Fibroblast of skin of abdomen (primary cell): ENCODE measurements at places on chromosomes 13 and 19.

DNA sequence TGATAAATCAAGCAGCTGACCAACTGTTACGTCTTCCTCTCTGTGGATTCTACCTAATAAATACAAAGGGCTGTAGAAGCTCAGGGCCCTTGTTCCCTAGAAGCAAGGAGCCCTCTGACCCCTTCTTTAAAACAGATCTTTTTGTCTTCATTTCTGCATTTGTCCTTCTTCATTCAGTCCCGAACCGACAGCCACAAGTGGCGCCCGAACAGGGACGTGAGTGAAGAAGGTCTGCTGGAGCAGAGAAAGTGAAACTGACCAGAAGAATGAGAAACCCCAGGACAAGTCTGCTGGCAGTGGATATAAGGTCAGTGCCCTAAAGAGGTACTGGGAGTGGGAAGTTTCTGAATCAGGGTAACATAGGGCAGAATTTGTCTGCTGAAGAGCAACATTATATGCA lies 13.1 kb downstream of the ZNF773 start:
- peak; percentile 26 for DNase-seq

GRCh38 chr13:32036126-32036695 lies 4.6 kb downstream of the FRY start:
- no peak for DNase-seq

DNA sequence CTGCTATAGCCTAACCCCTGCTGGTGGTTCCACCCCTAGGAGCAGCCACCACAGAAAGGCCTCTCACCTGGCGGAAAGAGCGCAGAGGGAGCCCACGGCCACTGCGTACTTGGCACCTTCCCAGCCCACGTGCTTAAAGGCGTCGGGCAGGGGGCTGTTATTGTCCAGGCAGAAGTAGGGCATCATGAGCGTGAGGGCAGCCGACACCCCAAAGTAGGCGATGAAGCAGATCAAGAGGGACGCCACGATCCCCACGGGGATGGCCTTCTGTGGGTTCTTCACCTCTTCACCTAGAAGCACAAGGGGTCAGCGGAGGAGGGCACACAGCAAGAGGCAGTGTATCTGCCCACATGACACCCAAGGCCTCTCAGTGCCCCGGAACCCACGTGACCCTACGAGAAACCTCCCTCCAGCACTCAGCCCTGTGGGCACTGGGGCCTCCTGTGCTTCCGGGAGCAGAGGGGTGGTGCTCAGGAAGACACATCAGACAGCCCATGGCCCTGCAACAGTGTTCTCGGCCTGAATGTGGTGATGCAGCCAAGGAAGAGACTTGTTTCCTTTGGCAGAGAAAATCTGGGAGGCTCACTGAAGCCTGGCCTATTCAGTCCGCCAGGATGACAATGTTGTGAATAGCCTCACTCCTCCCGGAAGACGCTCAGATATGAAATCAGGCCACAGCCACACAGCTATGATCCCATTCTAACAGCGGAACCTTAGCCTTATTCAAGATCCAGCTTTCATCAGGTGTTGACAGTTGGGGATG lies 72.1 kb downstream of the SLC7A1 start:
- peak; percentile 60 for DNase-seq

GRCh38 chr13:58495668-58496067 lies 864.1 kb downstream of the PCDH17 start:
- no peak for DNase-seq

- no peak for DNase-seq
Observed at GRCh38 chr13:92972751-92973150, 253.9 kb upstream of the GPC6 start.

DNA sequence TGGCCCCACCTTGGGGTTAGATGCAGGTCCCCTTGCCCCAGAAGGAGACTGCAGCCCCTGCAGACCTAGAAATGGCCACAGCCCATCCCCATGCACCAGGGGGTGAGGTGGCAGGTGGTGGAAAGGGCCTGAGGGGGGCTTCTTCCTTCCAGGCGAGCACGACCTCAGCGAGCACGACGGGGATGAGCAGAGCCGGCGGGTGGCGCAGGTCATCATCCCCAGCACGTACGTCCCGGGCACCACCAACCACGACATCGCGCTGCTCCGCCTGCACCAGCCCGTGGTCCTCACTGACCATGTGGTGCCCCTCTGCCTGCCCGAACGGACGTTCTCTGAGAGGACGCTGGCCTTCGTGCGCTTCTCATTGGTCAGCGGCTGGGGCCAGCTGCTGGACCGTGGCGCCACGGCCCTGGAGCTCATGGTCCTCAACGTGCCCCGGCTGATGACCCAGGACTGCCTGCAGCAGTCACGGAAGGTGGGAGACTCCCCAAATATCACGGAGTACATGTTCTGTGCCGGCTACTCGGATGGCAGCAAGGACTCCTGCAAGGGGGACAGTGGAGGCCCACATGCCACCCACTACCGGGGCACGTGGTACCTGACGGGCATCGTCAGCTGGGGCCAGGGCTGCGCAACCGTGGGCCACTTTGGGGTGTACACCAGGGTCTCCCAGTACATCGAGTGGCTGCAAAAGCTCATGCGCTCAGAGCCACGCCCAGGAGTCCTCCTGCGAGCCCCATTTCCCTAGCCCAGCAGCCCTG lies 4.2 kb upstream of the F10 start:
- no peak for DNase-seq

DNA sequence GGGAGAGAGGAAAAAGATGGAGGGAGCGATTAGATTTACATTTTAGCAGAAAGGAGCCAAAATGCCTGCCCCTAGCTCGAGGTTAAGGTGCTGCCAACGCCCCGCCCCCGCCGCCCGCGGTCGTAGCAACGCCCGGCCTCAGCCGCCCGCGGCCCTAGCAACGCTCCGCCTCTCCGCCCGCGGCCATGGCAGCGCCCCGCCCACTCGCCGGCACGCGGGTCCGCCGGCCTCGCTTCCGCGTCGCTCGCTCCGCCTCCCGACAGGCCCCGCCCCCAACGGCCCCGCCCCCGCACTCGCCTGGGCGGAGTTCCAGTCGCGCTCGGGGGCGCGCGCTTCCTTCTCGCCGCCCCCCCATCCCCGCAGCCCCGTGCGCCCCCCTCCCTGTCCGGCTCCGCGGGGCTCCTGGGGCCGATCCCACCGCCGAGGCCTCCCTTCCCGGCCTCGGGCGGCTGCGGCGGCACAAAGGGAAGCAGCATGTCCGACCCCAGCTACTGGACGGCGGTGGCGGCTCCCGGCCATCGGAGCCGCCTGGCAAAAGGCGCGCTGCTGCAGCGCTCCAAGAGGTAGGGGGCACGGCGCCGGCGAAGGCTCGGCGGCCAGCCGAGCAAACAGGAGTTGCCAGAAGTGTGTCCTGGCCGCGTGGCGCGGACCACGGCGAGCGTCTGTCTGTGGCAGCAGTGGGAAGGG lies 20.3 kb downstream of the MAST3 start:
- peak; percentile 82 for DNase-seq

DNA sequence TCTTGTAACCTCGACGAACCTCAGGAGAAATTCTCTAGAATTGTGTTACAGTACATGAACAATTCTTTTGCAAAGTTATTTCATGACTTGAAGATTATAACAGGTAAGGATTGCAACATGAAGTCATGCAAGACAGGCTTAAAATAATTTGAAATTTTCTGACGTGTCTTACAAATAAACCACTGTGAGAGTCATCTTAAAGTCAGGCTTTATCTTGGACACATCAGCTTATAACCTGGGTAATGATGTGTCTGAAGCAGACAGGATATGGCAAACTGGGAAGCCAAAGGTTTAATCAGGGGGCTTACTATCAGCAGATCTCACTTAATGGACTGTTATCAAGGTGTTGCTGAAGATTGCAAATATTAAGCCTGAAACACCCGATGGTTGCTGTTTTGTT lies 407.8 kb downstream of the KLF5 start:
- DNase-seq: no peak

- DNase-seq: peak; percentile 48
Observed at GRCh38 chr13:39684531-39685137, 29.2 kb downstream of the COG6 start.

DNA sequence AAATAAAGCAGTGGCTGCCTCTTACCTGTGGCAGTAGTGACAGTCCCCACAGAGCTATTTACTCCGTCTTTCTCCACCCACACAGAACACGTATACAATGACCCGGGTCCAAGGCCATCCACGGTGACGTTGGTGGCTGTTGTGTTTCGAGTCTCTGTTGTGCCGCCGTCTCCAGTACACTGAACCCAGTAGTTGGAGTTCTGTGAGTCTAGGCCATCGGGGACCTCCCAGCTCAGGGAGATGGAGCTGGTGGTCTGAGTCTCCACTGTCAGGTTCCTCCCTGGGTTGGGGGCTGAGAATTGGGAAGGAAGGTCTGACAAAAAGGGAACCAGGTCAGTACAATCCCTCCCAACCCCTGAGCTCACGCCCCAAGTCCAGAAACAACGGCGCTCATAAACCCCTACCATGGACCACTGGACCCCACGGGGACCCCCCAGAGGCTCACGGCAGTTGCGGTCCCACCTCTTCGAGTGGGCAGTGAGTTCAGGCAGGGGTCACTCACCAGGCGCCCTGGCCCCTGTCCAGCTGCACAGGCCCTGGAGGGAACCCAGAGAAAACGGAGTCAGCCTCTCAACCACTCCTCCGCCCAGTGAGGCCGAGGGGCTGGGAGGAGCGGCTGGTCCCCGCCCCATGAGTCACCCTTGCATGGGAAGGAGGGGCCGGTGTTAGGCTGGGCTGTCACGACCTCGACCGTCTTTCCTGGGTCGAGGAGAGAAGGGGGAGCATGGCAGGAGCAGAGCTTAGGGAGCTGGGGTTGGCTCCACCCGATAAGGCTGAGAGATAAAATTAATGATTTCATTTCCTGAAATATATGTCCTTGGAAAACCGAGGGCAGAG lies 2.4 kb downstream of the PTPRH start:
- peak; percentile 83 for DNase-seq
